ENCODE measurements at places on chromosomes 2 and 18. TPM values are rescaled to one million over a fixed set of nuclear protein-coding genes. Genes with fewer than 3 reads are reported as not detected.

- no peak for DNase-seq
Observed at GRCh38 chr2:19357402-19358241, 801 bp downstream of the OSR1 start.

DNA sequence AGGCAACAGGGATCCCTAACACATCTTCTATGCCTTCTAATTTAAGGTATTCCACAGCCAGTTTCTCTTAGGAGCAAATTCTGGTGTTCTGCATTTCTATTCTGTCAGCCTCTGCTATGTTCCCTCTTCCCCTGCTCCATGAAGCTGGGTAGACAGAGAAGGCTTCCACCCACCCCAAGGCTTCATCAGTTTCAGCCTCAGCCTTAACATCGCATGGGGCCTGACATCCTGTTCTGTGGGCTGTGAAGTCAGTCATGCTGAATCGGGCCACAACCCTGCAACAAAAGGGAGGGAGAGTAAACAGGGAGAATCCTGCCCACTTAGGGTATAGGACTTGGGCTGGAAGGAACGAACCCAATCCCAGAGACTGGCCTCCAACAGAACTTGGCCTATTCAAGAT is 70.6 kb upstream of the PPM1B start:
- DNase-seq: no peak

The GIGYF2 gene
- total RNA-seq: 55.3 TPM

The TMEFF2 gene
- total RNA-seq: 1.1 TPM

The MAP4K4 gene
- total RNA-seq: 125 TPM

Measured in H9 (cell line).